Stimulated activated CD8-positive, alpha-beta memory T cell treated with anti-CD3 and anti-CD28 coated beads, Interleukin-4, amount 100 ng/mL, for 4 hours (primary cell): ENCODE measurements at places on chromosomes 1 and 21.
A peak's percentile ranks its signal among the peaks of the same experiment; 100 is the strongest.

DNA sequence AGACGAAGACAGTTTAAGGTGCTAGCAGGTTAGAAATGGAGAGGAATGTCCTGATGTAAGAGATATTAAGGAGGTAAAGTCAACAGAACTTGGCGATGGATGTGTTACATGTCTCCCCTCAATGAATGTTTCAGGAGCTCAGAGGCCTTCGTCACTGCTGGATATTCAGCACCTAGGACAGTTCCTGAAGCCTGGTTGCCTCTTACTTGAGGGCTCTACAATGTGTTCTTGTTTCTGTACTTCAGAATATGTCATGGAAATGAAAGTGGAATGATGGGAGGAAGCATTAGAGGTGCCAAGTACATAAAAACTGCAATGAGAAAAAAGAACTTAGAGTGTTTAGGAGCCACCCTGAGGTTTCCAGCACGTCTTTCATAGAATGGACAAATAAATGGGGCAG is 17.7 kb downstream of the TNR start:
- DNase-seq = no peak

DNA sequence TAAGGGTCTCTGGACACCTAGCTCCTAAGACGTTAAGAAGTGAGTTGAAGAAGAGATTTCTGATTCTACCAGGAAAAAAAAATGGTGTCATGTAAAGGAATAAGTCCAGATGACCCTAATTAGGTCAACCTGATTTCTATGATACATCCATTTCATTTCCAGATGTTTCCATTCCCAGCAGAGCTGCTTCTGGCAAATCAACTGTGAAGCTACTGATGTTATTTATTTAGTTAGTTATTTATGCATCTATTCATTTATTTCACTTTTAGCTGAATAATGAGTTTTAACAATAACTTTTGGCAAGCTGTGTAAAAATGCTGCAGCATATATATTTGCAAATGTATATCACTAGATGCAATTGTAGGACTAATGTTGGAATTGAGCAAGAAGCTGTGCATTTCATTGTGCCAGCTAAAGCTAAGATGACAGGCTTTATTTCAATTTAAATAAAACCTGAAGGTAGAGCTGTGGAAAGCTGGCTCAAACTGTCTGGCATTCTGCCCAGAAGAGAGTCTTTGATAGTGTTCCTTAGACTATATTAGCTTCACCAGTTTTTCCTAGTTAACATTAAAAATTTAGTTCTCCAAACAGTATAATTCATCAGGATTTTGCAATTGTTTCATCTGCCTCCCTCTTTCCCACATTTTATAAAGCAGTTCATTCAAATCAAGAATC is 1164.4 kb upstream of the ADGRL4 start:
- DNase-seq = no peak

DNA sequence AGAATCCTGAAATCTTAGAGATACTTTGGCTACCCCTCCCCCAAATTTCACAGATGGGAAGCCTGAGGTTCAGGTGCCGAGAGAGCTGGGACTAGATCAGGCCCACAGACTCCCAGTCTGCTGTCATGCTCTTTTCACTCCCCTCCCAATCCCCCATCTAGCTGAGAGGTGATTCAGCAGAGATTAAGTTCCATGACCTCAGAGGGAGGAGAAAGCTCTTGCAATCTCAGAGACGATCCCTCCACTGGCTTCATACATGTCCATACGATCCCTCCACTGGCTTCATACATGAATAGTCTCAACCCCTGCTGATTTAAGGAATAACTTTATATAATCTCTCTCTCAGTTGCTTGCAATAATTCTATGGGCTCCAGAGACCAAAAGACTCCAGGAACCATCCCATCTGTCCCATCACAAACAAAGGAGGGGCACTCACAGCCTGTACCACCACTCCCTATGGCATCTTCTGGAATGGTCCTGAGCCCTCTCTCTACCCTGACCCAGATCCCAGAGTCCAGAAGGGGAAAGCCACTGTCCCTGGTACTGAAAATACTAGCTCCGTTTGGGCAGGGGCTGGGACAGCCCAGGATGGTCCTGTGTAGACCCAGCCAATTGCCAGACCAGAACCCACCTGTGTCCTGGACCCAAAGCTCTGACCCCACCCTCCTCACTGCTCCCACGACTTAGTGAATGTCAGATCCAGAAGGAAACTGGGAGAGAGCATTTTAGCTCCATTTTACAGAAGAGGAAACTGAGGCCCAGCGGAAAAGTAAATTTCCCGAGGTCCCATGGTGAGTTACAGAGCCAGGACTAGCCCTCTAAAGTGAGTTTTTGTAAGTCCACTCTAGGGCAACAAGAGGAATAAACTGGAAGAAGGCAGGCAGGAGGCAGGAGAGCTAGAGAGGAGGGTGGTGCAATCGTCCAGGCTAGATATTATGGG is 27.1 kb downstream of the RIMS3 start:
- no peak for DNase-seq

GRCh38 chr1:210588946-210589345 is 260.2 kb downstream of the HHAT start:
- no peak for DNase-seq

DNA sequence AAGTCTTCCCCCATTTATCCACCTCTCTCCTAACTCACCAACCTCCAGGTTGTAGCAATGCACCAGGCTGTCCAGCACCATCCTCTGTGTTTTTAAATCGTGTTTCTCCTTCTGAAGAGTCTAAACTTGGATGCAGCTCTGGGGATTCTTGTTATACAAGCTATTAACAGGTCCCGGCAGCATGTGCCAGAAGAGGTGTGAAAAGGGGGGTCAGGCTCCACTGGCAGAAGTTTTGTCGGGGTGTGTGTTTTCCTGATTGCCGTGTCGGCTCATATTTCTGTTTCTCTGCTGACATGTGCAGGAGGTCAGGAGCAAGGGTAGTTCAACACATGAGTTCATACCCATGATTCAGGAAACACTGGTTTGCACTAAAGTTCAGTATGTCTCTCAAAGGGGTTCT is 658.6 kb upstream of the CAMK1G start:
- no peak for DNase-seq

DNA sequence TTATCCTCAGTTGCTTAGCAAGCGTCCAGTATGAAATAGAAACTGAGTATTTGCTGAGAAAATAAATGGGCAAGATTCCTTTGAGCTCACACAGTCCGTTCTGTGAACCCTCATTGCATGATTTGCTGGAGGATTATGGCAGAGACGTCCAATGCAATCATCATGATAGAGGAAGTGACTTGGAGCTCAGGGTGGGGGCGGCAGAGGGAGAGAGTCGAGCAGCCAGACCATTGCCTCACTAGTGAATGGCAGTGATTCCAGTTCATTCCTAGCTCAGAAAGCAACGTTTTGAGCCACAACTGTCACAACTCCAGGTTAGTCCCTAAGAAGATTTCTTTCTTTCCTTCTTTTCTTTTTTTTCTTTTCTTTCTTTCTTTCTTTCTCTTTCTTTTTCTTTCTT is 27.5 kb upstream of the COL9A2 start:
- no peak for DNase-seq

DNA sequence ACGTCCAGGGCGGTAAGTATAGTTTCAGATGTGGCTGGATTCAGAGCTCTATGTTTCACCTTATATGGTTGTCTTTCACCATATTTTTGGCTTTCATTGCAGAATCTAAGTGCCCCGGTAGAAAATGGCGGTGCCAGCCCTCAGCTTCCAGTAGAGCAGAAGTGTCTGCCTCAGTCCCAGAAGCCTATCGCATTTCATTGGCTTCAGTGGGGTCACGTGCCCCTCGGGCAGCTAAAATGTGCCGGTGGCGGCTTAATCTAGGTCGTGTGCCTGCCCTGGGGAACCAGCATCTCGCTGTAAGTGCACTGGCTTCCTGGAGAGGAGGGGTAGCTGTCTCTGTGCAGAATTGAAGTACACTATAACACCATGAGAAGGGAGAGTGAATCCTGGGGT is 107.4 kb upstream of the MAGI3 start:
- no peak for DNase-seq

- no peak for DNase-seq
Observed at GRCh38 chr1:27507960-27508665, 18.1 kb upstream of the WASF2 start.

DNA sequence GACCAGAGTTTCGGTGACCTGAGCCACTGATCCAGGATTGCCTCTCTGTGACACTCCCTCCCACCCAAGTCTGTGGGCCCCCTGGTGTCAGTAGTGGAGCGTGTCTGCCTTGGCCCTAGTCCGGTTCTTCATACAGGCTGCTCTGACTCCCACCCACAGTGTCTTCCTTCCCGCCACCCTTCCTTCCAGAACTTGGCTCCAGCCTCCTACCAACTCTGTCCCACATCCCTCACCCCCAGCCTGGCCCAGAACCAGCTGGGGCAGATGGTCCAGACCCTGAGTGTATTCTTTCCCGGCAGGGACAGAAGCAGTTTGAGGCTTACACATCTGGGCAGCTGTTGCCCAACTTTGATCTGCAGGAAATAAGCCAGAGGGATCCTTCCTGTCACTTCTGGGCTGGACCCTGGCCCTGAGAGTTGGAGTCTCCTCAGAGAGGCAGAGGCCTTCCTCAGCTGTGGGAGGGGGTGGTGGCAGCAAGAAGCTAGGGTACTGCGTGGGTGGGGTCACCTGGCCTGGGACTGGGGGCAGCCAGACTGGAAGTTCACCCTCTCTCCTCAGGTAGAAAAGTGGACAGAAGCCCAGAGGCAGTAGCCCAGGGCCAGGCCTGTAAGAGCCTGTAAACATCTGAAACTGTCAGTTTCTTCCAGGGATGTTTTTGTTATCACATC is 43.1 kb upstream of the EPS8L3 start:
- DNase-seq = no peak

GRCh38 chr1:1291548-1292441 is 11.6 kb downstream of the SCNN1D start:
- peak; percentile 31 for DNase-seq

GRCh38 chr1:94130851-94131595 is 10.1 kb upstream of the ABCA4 start:
- DNase-seq = no peak

DNA sequence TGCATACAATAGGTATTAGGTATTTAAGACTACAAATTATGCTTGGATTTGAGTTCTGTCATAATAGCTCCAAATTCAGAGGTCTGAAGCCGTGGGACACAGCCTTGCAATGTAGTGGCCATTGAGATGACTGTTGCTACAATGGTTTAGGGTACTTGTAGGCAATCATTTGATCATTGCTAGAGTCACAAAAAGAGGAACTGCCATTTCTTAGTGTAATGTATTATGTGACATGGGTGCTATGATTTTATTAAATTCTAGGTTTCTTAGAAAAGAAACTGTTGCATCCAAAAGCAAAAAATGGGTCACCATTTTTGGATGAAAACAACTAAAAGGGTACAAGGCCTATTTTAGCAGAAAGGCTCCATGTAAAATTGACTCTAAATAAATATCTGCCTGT is 129.9 kb upstream of the ZNF644 start:
- DNase-seq = no peak
